CD8-positive, alpha-beta T cell (primary cell): ENCODE measurements at places on chromosomes 11 and 22.

DNA sequence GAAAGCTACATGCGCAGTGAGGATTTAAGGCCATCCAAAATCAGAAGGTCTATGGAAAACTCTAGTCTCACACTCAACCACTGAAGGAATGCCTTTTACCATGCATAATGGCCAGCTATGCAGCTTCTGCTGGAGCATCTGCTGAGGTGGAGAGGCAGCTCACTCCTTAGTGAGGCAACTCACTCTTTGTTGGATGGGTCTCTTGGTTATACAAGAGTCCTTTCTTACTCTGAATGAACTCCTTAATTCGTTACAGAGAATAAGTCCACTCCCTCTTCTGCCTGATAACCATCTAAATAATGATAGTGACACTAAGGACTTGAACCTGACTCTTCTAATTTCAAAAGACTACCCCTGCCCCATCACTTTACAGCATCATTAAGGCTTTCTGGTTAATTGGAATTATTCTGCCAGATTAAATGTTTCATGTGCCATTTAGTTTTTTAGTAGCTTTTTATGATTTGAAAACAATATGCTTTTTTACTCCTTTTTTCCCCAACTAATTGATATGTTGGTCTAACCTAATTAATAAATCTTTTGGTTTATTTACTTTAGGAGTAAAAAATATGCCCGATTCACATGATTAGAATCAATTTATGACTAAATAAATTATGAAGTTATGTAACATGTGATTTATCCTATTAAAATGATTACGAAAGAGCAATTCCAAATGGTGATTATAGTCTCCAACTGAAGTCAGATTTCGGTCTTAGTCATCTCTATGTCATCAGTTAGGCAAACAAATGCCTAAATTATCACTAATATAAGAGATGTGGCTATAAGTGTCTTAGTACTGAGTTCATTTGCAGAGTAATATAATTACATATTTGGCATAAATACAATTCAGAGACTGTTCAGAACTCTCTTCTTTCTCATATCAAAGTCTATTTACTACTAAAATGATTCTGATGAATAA is 286.7 kb upstream of the CCDC90B start:
- DNase-seq, result no peak

DNA sequence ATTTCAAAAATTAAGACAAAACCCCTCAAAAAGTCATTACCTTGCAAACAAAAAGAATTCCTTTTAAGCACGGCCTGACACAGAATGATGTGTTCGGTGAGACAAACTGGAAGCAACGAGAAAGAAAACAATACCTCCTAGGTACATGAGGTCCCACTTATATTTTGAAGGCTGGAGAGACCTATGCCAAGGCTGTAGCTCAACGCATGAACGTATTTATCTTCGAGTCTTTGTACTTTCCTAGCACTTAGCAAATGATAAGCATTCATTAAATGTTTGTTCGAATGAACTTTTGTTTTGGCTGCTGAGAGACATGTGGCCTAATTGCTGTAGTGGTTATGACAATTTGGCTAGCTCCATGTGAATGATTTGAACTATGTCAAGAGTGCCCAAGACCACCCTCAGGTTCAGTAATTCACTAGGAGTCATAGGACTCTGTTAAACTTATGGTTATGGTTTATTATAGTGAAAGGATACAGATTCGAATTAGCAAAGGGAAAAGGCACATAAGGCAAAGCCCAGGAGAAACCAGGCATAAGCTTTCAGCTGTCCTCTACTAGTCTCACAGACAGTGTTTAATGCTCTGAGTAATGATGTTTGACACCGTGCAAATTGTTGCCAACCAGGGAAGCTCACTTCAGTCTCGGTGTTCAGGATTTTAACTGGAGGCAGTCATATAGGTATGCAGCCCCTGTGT is 26.0 kb upstream of the HORMAD2 start:
- no peak for DNase-seq

GRCh38 chr11:117961896-117962295 is 24.3 kb upstream of the IL10RA start:
- DNase-seq, result no peak

GRCh38 chr11:134521001-134521400 is 109.0 kb upstream of the B3GAT1 start:
- DNase-seq, result no peak

GRCh38 chr11:74559934-74560309 is 32.5 kb upstream of the POLD3 start:
- no peak for DNase-seq

DNA sequence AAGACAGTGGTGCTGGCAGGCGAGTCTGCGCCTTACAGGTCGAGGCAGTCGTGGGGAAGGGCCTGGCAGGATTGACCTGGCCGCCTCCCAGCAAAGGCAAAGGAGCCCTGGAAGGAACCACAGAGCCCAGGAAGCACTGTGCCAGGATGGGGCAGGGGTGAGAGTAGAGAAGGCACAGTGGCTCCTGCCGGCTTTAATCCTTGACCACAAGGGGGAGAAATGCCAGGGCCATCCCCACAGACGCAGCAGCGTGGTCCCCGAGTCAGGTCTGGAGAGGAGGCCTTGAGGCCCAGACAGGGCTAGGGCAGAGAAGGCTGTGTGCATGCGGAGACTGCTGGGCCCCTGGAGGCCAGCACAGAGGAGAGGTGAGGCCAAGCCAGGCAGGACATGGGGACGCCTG is 9.9 kb upstream of the NDUFS8 start:
- no peak for DNase-seq

- DNase-seq, result no peak
Observed at GRCh38 chr11:100918551-100919500, 210.8 kb downstream of the PGR start.

DNA sequence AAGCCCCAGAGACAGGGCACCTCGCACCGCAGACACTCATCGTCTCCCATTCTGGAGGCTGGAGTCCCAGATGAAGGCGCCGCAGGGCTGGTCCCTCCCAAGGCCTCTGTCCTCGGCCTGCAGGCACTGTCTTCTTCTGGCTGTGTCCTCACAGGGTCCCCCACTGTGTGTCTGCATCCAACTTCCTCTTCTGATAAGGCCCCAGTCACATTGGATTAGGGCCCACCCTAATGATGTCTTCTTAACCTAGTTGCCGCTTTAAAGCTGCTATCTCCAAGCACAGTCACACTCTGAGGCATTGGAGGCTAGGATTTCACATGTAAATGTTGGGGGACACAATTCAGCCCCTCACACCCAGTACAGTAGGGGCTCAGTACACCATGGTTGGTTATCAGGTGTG is 48.9 kb downstream of the DHCR7 start:
- DNase-seq, result no peak

DNA sequence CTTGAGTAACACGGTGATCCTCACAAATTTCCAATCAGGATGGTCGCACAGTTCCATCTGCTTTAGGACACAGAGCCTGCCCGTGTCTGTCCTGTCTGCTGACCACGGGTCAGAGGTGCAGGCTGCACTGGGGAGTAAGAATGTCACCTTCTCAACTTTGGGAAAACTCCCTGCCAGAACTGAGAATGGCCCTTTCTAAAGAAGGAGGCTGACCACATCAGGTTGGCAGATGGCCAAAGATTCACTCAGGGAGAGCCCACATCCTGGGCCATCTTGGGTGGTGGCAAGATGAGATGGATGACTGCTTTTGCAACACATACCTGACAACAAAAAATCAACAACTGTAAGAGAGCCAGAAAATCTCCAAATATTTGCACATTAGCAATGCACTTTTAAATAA is 101.9 kb downstream of the IGLL1 start:
- DNase-seq, result no peak

GRCh38 chr11:23010790-23011335 is 150.6 kb upstream of the CCDC179 start:
- DNase-seq, result no peak

GRCh38 chr11:85810871-85811611 is at the start of gene SYTL2:
SYTL2 (minus strand) TSS chr11:85811141; CDS start chr11:85757725, 53,416 bp downstream.
- DNase-seq, result peak; percentile 71
